Smooth muscle cell of trachea (primary cell): ENCODE measurements at places on chromosomes 11 and 22. TPM values are rescaled to one million over a fixed set of nuclear protein-coding genes. Genes with fewer than 3 reads are reported as not detected.

Gene NUCB2
- total RNA-seq = 96.4 and 166 TPM in 2 replicates

Gene INS
- total RNA-seq = not detected in 2 replicates

Gene SPA17
- 7.4 and 29.2 TPM in 2 replicates for total RNA-seq

Gene TUBA8
- 0.66 TPM in 1 of 2 replicates, not detected in the other for total RNA-seq

Gene PATE4
- total RNA-seq = not detected in 2 replicates

Gene PTGDR2
- total RNA-seq = 0.44 and 2.2 TPM in 2 replicates

Gene SCGB1A1
- not detected in 2 replicates for total RNA-seq

Gene ART1
- total RNA-seq = not detected in 2 replicates
